ENCODE measurements at places on chromosomes 12 and 14. TPM values are rescaled to one million over a fixed set of nuclear protein-coding genes. Genes with fewer than 3 reads are reported as not detected.

Gene CCDC197
- not detected for total RNA-seq

Gene EFS
- total RNA-seq, result 11.1 TPM

Gene ALKBH2
- total RNA-seq, result 26.7 TPM

Gene ACSS3
- 32.1 TPM for total RNA-seq

Gene BTBD6
- 31.3 TPM for total RNA-seq

Gene JPH4
- 12.5 TPM for total RNA-seq

Gene AQP6
- total RNA-seq, result 2.1 TPM

Gene NELL2
- total RNA-seq, result 241 TPM

Gene TSHR
- 6.5 TPM for total RNA-seq

Gene HRK
- total RNA-seq, result 2.5 TPM

Gene NPFF
- 3.0 TPM for total RNA-seq

Gene BCAT1
- 51.6 TPM for total RNA-seq
